ENCODE measurements at places on chromosomes 7 and 10.

DNA sequence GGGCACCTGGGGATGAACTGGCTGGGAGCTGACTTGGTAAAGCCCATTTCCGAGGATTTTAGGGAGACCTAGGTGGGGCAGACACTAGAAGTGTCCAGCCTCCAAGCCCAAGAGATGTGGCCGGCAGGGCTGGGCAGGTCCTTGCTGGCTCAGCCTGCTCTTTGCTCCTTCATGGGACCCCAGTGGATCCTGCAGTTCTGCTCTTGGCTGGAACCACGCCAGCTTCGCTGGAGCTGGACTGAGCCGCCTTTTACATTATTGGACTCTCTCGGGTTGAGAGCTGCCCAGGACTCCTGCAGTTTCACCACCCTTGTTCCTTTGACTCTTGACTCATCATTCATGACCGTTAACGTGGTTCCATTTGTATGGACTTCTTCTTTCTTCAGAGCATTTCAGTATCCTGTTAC is 5.7 kb downstream of the PPIF start:
- no peak for DNase-seq

DNA sequence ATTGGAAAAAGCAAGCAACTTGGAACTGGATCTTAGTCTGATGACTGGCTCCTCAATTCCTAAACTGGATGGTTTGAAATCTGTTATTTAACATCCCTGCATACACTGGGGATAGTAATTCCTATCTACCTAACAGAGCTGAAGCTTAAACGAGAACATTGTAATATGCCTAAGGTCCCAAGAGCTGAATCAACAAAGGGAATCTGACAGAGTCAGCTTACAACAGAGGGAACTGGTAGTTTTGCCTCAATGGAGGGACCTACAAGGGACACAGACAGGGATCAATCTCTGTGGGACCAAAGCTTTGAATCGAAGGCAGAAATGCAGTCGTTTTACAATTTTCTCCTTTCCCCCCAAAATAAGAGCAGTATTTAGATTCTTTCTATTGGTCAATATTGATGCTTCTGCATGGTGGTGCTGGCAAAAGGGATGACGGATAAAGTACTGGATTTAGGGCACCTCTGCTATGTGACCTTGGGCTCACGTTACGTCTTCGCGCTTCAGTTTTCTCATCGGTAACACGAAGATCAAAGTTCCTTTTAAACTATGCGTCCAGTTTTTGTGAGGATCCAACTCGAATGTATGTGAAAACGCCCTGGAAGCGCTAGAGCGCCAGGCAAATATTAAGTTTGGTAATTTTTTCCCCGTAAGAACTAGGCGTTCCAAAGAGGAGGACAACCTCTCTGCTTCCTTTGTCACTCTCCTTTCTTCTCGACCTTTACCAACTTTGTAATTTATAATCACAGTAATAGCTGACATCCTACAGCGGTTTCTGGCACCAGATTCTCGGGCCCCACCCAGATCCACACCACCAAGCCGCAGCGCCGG is 1.1 kb downstream of the ACTR1A start:
- DNase-seq: no peak

DNA sequence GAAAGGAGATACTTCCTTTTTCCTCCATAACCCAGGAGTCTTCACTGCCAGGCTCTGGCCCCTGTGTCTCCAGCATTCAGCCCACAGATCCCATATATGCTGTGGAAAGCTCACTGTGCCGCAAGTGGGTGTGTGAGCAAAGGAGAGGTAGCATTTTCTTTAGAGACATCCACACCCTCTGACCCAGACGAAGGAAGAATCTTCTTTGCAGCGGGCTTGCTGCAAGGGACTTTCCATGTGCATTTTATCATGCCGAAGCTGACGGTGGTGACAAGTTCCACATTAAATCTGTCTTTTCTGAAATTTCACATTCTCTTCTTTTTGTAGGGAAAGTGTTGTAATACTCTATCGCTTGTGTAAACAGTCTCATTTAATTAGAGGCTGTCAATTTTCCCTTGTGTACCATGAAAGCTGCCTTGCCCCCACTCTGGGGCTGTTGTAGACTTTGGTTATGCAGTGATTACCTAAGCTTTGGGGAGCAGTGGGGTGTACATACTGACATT is 409.5 kb downstream of the SUGCT start:
- DNase-seq: no peak

- no peak for DNase-seq
Observed at GRCh38 chr7:123660514-123661354, 5.1 kb downstream of the LMOD2 start.

- DNase-seq: no peak
Observed at GRCh38 chr7:135282561-135283254, 49.1 kb downstream of the STRA8 start.

DNA sequence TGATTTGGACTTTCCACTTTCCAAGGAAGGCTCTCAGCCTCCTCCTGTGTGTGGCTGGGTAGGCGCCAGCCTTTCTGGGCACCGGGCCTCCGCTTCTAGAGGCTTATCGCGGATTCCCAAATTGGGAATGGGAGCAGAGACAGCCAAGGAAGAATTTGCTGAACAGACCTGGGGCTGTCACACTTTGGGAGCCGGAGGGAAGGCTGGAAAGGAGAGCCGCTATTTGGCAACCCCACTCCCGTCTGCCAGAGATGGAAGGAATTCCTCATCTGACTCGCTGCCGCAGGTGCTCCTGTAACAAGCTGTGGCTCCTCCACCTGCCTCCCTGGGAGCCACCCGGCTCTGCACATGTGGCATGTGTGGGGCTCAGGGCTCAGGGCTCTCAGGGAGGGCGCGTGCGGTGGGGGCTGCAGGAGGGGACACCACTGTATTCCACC is 50.8 kb upstream of the ECHDC3 start:
- no peak for DNase-seq

DNA sequence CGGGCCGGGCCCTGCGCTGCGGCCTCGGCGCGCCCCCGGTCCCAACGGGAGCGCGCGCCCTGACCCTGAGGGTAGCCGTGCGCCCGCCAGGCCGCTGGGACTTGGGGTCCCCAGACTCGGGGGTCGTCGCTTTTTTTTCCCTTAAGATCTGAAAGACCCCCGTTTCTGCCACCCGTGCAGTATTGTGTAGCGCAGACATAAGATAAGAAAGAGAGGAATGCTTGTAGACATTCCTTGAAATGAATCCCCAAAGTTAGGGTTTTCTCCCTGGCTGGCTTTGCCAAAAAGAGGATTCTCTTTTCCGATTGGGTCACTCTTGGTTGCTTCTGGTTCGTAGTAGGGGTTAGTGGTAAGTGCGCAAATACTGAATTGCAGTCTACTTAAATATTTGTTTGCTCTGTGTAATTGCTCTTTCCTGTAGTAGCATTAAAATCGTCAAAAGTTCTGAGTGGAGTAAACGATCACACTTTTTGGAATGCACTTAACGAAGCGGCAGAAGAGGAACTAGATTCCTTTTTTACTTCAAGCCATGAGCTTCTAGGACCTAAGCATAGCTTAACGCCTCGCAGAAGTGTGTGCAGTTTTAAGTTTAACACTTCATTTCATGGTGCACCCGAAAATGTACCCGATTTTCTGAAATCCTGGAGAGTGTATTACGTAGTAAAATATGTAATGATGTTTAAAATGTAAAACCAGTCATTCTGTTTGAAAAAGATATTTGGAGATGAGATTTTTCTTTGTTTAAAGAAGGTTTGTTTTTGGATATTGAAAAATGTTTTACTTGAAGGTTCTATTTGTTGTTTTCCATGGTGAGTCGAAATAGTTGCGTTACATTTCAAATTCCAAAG is 1.3 kb downstream of the CUL1 start:
- DNase-seq: peak; percentile 32

DNA sequence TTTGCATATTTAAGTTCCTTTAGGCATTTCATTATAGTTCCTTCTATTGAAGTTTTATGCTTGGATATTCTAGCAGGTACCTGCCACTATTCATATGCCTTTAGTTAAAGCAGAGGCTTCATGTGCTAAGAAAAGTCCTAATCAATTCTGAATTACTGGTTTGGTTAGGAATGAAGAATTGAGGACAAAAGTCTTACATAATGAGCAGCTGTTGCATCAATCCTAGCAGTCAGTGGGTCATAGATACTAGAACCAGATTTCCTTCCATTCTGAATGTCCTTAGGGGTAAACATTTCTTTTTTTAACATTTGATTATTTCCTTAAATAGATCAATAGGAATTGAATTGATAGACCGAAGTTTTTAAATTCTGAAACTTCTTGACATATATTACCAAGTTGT is 59.2 kb downstream of the CDK13 start:
- DNase-seq: no peak

GRCh38 chr7:49279891-49280290 is 355.5 kb downstream of the CDC14C start:
- no peak for DNase-seq

GRCh38 chr7:84838857-84839256 is 348.0 kb downstream of the SEMA3D start:
- no peak for DNase-seq

DNA sequence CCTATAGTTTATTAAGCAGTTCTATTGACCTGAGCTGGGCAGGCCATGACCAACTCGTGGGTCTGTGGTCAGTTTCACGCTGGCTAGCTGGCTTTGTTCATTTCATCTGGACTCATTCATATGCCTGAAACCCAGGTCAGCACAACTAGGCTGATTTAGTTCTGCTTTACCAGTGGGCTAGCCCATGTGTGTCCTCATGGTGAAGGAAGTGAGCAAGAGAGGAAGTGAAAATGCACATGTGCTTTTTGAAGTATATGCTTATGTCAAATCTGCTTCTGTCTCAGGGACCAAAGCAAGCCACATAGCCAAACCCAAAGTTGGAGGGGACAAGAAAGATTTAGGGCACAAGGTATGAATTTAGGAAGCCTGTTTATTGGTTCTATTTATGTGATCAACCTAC is 154.5 kb downstream of the RNF133 start:
- no peak for DNase-seq

- no peak for DNase-seq
Observed at GRCh38 chr7:157557263-157557662, 220.5 kb downstream of the DNAJB6 start.

DNA sequence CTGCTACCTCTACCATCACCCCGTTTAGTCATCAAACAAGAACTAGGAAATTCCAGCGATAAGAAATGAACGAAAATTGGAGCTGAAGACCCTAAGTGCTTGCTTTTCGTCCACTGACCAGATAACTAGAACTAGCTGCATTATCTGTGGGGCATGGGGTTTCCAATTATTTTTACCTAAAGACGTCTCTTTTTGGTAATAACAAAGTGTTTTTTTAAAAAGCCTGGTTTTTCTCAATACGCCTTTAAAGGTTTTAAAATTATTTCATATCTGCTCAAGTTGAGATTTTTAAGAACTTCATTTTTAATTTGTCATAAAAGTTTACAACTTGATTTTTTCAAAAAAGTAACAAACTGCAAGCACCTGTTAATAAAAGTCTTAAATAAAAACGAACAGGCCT is 104.2 kb downstream of the GALNT11 start:
- no peak for DNase-seq

- no peak for DNase-seq
Observed at GRCh38 chr7:158975526-158976467, 119.4 kb downstream of the DYNC2I1 start.

- DNase-seq: no peak
Observed at GRCh38 chr10:84842593-84842992, 514.2 kb downstream of the CCSER2 start.

- DNase-seq: peak; percentile 94
Observed at GRCh38 chr10:118522791-118523498, 72.5 kb downstream of the PRLHR start.

DNA sequence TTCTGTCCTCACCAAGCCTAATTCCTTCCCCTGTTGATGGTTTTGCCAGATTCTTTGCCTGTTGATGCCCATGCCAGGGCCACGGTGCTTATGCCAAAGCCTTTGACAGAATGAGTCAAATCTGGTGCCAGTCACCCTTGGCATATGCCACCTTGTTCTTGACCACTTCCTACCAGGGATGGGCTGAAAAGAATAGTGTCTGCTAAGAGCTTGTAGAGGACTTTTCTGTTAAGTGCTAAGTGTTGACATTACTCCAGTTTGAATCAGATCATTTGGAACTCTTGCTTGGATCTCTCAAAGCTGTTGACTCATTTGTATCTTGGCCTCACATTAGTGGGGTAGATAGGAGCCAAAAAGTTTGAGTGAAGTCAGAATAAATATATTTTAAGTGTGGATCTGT is 661.2 kb downstream of the AUTS2 start:
- DNase-seq: no peak

- no peak for DNase-seq
Observed at GRCh38 chr7:5183155-5183554, 6.9 kb upstream of the WIPI2 start.

DNA sequence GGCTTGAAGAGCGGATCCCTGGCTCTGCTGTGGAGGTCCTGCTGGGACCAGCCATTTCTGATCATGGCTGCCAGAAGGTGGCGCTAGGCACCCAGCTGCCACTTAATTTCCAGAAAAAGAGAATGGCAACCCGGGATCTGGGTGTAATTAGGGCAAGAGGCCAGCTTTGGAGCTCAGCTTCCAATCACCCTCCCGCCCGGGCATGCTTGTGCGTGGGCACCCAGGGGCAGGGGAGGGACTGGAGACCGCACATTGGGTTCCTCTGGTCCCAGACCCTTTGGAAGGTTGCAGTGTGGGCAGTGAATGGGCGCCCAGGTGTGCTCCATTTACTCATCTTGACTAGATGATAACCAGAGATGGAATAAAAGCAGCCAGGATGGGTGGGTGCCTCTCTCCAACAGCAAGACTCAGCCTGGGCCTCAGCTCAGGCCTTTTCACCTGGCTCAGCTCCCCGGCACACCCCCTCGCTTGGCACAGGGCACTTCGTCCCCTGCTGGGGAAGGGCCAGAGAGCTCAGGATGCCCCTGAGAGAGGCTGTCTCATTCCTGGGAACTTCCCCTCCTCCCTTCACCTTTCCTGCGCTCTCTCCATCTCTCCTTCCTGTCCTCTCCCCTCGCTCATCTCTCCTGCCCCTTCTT is 14.7 kb downstream of the FAM241B start:
- DNase-seq: peak; percentile 13

DNA sequence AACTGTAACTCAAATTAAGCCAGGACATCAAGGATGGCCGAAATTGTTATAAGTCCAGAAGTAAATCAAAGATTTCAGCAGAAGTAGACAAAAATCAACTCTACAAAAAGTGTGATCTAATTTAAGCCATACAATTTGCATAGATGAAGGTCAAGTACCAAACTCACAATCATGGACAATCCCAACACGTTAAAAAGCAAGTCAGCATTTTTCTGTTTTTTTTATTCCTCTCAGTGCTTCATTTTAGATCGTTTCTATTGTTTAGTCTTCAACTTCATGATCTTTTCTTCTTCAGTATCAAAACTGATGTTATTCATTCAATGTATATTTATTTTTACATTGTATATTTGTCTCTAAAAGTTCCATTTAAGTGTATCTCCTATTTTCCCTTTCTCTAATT is 674.3 kb upstream of the PHF14 start:
- no peak for DNase-seq

GRCh38 chr10:81877596-81877995 is 2.6 kb downstream of the NRG3 start:
- no peak for DNase-seq

DNA sequence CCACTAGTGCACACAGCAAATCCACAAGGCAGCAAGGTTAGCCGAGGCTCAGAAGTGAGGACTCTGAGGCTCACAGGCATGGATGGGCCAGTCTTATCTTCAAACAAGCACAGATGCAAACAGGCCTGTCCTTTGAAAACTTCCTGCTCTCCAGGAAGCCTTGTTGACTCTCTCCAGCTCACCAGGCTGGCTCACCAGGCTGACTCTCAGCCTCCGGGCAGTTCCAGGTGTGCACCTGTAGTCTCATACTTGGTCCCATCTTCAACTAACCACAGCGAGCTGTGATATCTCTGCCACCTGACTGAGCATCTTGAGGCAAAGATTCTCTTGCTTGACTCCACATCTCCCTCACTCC is 173.9 kb upstream of the ZMIZ1 start:
- no peak for DNase-seq
